ENCODE measurements at places on chromosomes 5 and 9.

DNA sequence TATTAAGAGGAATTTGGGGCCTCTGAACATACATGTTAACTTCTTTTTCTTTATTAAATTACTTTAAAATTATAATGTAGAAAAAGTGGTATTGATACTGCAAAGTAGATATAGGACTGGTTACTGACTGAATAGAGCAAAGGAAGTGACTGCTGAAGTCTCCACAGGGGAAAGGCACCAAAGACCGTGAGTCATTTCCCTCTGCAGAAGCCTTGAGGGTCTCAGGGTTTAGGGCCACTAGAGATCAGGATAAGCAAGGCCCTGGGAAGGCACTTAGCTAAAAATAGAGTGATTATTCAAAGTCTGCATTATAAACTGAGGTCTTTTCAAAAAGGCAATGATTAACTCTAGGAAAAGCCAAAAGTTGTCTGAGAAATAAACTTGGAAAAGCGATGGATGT lies 44.7 kb upstream of the ITGA1 start:
- DNase-seq = no peak

GRCh38 chr5:41325074-41325473 lies 111.7 kb upstream of the C6 start:
- no peak for DNase-seq

DNA sequence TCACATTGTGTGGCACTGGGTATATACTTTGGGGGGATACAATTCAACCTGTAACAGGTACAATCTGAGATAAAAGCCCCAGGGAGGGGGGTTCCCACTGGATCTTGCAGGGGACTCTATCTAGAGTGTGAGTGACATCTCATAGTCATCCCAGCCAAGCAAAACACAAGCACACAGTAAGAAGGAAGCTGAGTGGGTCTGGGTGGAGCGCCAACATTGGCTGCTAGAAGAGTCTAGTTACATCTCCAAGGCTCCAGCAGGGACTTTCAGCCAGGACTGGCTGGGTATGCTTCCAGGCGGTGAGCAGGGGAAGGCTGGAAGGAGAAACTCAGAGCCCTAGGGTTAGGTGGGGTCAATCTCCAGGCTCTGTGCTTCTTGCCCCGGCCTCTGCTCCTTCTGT lies 53.0 kb downstream of the IL31RA start:
- DNase-seq = no peak

DNA sequence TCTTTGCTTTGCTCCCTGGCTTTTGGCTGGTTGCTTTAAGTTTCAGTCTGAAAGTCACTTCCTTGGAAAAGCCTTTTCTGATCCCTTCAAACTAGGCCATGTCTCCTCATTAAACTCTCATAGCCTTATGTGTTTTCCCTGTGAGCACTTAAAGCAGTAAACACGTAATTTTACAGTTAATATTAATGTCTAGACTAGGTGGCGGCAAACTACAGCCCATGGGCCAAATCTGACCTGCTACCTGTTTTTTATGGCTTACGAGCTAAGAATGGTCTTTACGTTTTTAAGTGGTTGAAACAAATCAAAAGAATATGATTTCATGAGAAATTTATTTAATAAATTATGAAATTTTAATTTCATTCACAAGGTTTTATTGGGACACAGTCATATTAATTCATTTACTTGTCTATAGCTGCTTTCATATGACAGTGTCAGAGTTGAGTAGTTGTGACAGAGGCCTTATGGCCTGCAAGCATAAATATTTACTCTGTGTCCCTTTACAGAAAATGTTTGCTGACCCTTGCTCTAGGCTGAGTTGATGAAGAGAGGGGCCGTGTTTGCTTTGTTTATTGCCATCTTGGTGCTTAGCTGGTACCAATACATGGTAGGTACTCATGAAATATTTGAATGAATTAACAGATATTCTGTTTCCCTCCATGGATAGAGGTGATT lies 7.4 kb downstream of the SLC44A1 start:
- DNase-seq = peak; percentile 18

DNA sequence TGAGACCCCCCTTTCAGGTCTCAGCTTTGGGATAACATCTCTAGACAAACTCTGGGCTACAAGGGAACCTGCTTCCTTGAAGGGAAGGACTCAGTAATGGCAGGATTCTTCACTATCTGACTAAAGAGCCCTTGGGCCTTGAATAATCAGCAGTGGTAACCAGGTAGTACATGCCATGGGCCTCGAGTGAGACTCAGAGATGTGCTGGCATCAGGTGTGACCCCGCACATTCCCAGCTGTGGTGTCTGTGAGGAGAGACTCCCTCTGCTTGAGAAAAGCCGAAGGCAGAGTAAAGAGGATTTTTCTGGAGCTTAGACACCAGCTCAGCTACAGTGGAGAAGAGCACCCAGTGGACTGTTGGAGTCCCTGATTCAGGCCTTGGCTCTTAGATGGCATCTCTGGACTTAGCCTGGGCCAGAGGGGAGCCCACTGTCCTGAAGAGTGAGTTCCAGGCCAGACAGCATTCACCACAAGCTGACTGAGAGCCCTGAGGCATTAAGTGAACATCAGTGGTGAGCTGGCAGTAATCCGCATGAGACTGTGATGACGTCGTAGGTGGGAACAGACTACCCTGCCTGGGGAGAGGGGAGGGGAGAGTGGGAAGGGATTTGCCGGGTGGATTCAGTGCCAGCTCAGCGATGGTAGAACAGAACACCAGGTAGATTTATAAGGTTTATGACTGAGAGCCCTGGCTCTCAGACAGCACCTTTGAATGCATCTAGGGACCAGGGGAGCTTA lies 5.3 kb upstream of the ZNF782 start:
- DNase-seq = no peak

- no peak for DNase-seq
These were observed 1.2 kb downstream of the VCAN start for GRCh38 chr5:83472508-83473345.

DNA sequence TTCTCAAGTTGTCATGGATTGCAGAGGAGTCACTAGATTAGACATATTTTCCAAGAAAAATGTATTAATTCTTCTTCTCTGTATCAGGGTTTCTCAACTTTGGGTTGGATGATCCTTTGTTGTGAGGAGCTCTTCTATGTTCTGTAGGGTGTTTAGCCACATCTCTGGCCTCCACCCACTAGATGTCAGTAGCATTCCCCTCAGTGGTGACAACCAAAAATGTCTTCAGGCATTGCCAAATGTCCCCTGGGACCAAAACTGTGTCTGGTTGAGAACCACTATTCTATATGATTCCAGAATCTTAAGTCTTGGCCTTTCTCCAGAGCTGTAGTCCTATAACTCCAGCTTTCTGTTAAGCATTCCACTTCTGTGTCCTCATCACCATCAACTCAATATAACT lies 220.9 kb downstream of the KIAA0825 start:
- DNase-seq = no peak
